GM12864 (cell line): ENCODE measurements at places on chromosomes 5 and 9.

DNA sequence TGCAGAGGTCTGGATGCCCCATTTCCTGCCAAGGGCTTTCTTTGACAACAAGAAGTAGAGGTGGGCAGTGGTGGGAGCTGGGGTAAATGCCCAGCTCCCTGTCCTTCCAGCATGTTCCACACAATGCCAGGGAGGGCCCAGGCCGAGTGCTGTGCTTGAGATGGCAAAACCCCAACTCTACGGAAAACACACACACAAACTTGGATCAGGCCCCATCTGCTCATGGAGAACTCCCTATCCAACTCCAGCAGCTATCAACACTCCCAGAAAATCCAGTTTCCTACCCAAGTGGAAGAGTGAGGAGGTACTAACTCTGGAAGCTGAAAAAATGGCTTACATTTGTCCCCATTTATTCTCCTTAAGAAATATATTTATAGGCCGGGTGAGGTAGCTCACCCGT, 61.1 kb upstream of the FUBP3 start:
- DNase-seq, result no peak

GRCh38 chr5:8641786-8642505, 773.0 kb downstream of the MTRR start:
- no peak for DNase-seq

DNA sequence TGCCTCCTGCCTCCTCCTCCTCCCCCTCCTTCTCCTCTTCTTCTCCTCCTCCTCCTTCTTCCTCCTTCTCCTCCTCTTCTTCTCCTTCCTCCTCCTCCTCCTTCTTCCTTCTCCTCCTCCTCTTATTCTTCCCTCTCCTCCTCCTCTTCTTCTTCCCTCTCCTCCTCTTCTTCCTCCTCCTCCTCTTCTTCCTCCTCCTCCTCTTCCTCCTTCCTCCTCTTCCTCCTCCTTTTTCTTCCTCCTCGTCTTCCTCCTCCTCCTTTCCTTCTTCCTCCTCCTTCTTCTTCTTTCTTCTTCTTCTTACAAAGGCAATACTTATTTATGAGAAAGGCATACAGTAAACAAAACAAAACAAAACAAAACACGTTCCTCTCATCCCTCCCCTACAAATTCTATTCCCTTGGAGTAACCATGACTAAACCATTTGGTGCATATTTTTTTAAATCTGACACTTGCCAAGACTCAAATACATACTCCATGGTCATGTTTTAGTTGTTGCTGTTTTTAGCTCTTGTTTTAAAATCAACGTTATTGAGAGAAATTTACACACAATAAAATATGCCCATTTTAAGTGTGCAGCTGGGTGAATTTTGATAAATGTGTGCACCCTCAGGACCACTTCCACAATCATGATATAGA, 135.6 kb downstream of the FOXD1 start:
- DNase-seq, result no peak

DNA sequence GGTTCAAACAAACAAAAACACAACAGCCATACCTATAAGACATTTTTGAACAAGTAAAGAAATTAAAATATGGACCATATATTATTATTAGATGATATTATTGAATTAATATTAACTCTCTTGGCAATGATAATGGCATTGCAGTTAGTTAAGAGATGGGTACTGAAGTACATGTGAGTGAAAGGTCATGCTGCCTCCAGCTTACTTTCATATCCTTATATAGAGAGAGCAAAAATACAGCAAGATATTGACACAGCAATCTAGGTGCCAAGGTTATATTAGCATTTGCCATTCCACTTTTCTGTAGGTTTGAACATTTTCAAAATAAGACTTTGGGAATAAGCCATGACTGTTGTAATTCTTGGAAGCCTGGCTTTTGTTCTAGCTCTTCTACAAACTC, 6.1 kb downstream of the TNFSF8 start:
- no peak for DNase-seq

GRCh38 chr5:168020542-168021294, 270.7 kb upstream of the WWC1 start:
- no peak for DNase-seq

DNA sequence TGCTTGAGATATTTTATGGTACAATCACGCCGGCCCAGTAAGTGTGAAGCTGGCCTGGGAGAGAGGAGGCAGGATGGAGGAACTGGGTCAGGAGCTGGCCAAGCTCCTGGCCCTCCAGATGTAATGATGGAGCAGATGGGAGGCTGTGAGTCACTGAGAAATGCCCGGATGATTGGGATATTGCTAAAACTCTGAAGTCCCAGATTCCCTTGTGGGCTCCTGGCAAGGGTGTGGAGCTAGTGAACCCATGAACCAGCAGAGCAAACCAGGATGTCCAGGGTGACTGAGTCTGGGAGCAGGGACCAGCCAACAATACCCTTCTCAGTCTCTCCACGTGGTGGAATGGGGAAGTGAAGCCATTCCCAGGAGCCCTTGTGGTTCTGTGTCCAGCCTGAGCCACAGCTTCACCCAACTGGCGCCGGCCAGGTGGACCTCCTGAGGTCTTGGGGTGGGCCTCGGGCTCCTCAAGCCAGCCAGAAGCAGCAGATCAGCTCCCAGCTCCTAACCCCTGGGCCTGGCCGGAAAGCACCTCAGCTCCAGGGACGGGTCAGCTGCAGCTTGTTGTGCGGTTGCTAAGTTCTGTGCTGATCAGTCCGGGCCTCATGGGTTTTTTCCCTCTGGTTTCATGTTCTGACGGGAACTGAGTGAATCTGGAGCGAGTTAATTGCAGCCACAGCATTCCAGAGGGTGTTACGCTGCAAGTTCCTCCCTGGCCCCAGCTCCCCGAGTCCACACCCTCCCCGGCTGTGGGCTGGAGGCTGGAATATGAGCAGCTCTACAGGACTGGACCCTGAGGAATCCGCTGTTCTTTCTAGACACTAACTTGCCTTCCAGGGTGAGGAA, 37.6 kb downstream of the DUSP1 start:
- DNase-seq, result no peak

DNA sequence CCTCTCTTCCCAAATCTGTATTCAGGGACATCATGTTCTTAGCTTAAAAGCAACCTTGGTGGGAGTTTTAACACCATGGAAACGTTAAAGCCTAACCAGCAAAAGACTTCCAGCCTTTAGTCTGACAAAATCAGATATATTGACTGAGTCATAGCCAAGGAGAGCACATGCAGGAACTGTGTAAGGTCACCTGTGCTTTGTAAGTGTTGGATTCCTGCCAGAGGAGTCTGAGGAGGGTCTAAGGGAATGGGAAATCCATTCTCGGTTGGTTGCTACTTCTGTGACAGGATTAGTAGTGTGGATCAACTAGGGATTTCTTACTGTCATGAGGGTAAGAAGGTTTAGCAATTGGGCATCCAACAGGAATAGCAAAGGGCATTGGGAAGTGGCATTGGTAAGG, 142.0 kb upstream of the CHD1 start:
- no peak for DNase-seq

DNA sequence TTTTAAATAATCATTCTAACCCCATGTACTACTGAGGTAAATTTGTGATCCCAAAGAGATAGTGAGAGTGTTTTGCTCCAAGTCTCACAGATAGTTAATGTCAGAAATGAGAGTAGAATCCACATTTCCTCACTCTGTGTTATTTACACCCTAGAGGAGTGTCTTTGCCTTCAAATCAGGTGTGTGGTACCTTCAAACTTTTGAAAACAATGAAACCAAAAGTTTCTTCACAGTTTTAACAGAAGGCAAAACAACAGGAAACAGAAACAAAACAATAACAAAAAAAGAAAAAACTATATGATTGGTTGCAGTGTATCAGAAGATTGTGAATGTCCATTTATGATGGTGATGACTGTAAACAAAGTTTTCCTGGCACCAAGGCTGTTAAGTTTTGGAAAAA, 85.9 kb downstream of the ERBIN start:
- DNase-seq, result peak; percentile 13

- DNase-seq, result no peak
Observed at GRCh38 chr5:83837265-83837907, 116.7 kb upstream of the HAPLN1 start.

DNA sequence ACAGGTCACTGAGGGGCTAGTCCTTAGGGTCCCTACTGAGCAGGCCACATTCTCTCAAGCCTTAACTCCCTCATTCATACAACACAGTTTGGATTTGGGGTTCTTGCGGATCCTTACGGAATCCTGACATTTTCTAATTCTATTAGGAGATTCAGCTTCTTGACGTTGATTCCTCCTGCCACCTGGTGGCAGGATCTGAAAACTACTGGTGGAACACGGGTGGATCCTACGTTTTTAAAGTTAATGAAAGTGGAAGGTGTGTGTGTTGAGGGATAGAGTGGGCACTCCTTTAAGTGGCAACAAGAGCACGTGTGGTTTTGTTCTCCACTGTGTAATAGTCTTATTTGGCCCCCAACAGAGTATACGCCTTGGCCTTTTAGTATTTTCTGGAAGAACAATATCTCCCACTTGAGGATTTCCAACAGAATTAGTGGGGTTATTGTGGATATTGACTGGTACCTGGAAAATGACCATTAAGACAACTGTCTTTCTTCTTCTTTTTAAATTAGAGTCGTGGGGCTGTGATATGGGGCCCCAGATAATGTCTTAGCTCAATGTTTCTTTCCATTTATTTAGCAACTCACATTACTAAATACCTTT, 25.2 kb downstream of the SLC28A3 start:
- peak; percentile 26 for DNase-seq

GRCh38 chr9:109278216-109278615, 42.6 kb downstream of the EPB41L4B start:
- no peak for DNase-seq

DNA sequence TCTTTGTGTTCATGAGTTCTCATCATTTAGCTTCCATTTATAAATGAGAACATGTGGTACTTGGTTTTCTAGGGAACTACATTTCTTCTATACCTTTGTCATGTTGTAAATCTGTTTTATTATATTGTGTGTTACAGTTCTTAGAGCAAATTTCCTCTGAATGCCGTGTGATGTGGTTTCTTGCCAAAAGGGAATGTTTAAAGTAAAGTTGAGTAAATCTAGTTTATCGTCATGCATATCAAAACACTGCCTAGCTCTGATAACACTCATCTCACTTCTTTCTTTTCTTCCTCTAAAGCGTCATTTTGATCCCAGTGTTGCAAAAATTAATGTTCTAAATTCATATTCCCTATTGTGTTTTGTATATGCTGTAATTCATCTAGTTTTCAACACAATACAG, 295.4 kb upstream of the HAPLN1 start:
- DNase-seq, result no peak

GRCh38 chr9:130444565-130445221, at the start of gene ASS1:
ASS1 (plus strand) TSS chr9:130444961; CDS start chr9:130452229, 7,268 bp downstream.
- no peak for DNase-seq

DNA sequence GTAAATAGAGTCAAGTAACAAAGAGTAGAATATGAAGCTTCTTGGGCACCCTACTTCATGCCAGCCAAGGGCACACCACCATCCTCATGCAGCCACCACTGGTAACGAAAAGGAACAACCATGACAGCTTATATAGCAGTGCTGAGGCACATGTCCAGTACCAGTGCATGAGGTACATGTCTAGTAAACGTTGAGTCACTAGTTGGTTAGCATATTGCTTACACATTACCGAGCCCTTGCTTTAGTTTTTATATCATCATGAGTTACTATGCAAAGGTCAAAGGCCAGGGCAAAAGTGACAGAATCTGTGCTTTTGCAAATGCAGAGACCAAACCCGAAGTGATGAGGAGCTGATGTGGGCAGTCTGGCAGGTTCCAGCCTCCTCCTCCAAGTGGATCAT, 147.1 kb upstream of the MAP1B start:
- DNase-seq, result no peak

- DNase-seq, result no peak
Observed at GRCh38 chr5:157471709-157472108, 11.7 kb downstream of the NIPAL4 start.
